ENCODE measurements at places on chromosomes 3 and 15. TPM values are rescaled to one million over a fixed set of nuclear protein-coding genes. Genes with fewer than 3 reads are reported as not detected.

DNA sequence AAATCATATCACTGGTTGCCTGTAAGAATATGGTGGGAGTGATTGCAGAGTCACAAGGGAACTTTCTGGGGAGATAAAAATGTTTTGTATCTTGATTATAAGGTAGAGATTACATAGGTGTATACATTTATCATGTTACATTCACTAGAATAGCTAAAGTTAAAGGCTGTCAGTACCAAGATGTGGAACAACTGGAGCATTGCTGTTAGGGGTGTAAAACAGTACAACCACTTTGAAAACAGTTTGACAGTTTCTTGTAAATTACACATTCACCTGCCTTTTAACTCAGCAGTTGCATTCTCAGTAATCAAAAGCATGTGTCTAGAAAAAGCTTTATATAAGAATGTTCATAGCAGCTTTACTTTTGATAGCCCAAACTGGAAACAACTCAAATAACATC is 27.6 kb downstream of the RASA2 start:
- DNase-seq, result no peak

GRCh38 chr3:162586591-162586990 is 1090.0 kb downstream of the OTOL1 start:
- DNase-seq, result peak; percentile 3

CHST13 gene
- total RNA-seq, result not detected

DNA sequence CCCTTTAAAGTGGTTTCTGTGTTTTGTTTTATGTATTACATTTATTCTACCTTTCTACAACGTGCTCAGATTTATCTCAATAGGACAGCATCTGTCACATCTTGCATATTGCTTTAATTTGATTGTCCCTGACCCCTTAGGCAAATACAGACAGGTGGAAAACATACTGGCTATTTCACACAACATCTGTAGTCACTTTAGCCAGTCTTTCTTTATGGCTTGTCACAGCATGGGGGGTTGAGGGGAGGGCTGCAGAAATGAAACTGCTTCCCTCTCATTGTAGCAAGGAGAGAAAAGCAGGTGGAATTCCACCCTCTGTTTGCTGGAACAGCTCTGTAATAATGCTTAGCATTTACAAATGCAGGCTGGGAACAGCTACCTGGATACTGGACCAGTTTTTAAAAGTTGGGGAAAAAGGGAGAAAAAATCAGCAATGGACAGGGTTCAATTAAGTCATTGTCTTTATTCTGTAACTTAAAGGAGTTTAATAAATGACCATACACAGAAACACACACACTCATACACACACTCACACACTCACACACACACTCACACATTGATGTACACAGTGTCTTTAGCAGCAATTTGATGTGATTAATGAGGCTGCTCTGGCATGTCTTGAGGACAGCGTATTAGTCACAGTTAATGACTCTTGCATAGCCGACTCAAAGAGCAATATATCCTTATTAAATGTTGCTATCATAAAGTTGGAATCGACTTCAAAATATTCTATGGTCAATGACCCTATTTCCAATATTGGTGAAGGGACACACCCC is 283.7 kb upstream of the GBE1 start:
- no peak for DNase-seq

GRCh38 chr3:25033407-25034029 is 394.5 kb upstream of the RARB start:
- DNase-seq, result peak; percentile 39

- no peak for DNase-seq
Measured at GRCh38 chr15:56640127-56640526, 93.2 kb downstream of the ZNF280D start.

C3orf22 gene
- total RNA-seq, result not detected

DNA sequence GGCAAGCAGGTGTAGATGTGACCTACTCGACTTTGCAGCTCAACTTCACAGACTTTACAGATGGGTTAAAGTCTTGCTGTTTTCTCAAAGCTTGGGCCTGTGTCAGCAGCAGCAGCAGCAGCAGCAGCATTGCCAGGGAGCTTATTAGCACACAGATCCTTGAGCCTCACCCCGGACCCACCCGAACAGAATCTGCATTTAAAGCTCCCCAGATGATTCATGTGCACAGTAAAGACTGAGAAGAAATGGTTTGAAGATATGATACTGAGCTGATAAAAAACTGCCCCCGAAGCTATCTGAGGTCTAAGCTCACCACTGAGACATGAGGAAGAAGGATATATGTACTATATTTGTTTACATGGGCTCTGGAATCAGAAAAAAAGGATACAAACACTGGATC is 231.7 kb downstream of the ARPP21 start:
- DNase-seq, result no peak

DNA sequence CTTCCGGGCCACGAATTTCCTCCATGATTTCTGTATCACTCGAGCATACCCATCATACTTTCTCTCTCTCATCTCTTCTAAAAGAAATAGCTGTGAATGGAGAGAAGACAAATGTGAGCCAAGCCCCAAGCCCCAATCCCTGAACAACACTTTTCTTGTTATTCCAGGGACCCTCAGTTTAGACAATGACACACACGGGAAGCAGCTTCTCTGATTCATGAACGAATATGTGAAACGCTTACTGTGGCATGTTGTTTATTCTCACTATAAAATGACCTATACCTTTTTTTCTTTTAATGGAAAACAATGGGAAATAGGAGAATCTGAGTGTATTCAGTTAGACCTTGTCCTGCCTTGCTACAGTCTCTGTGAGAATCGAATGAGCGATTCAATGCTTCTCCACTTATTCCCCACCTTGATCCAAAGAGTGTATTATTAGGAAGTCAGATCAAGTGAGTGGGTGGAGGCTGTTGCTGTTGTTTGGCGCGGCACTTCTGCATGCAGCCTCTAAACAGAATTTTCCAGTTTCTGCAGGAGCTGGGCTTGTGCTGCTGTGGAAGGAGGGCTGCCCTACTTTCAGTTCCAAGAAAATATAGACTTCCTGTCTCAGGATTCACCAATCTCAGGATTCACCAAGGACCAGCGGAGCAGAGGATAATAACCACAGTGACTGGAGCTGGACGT is 32.4 kb upstream of the LDHAL6B start:
- no peak for DNase-seq

DNA sequence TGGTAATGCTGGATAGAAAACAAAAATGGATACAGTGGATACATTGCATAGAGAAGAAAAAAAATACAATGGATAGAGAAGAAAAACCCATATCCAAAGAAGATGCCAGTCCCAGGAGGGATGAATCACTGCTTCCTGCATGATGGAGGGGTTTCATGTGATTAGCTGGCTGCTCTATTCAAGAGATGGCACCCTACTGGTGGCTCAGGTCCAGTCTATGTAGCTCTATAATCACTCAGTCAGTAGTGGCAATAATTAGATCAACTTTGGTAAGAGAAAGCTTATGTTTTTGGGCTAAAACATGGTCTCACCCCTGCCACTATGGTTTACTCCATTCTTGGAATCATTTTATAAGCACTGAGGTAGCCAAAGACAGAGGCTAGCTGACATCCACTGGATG is 33.7 kb upstream of the NOX5 start:
- no peak for DNase-seq

DNA sequence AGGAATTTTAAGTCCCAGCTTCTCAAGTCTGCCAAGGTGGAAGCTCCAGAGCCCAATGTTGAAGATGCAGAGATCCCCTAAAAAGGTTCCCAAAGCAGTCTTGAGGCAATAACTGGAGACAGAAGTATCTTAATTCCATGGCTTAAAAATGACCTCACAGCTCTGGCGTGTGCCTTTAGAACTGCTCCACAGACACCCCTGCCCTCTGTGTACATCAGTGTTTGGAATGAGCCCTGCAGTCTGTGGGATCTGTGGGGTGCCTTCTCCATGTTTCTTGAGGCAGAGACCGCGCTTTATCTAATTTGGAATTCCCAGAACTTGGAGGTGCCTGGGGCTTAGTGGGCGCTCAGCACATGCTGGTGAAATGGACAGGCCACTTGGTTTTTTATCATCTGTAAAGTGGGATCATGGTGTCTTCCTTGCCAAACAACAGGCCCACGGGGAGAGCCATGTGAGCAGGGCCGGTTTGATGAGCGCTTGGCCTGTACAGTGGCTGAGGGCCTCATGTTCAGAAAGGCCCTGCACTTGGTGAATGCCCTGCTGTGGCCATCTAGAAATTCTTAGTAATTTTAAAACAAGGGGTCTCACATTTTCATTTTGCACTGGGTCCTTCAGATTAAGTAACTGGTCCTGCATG is 7.1 kb downstream of the ITGA11 start:
- no peak for DNase-seq

DNA sequence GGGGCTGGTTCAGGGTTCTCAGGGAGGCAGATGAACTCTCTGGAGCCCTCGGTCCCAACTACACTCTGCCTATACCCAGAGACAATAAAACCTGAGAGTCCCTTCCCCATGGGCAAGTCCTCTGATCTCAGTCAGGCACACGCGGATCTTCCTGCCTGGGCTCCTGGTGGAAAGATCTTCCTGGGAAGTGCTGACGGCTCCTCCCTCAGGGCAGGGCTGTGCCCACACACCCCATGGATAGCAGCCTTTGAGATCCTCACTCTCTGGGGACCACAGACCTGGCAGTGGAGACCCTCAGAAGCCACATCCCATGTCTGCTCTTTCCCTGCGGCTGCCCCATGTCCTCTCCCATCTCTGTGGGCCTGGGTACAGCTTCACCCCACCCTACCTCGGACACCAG is 10.4 kb downstream of the SH2D7 start:
- DNase-seq, result no peak

DNA sequence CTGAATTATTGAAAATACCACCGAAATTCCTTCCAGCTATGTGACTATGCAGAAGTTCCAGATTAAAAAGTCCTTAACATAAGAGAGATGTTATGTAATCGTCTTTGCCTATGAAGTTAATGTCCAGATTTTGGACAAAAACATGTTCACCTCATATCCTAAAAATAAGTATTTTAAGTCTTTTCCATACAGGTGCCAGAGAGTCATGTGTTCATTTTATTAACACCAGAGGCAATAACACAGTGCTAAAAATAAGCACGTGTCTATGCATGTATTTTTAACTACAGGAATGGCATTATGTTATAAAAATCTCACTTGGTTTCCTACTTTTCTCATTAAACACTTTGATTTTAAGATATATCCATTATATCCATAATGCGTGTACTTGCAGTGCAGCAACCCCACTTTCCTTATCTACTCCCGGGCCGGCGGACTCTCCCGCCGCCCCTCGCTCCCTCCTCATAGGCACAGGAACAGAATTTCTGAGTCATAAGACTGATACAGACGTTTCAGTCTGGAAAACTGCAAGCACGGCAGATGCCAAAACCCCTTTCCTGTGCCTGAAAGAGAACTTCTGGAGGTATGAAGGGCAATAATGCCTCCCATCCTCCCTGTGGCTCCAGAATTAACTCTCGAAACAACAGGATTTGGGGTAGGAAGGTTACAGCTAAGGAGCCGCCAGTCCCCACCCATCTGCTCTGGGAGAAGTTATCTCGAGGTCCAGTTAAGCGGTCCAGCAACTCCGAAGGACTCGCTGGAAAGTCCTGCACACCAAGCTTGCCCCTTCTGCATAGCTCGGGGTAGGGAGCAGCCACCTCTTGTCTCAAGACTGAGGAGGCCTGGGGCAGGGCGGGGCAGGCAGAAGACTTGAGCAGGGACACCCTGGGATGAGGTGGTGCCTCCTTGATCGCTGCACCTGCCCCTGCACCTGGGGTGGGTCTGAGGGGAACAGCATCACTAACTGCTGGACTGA is 22.3 kb upstream of the PSTPIP1 start:
- DNase-seq, result peak; percentile 43

DNA sequence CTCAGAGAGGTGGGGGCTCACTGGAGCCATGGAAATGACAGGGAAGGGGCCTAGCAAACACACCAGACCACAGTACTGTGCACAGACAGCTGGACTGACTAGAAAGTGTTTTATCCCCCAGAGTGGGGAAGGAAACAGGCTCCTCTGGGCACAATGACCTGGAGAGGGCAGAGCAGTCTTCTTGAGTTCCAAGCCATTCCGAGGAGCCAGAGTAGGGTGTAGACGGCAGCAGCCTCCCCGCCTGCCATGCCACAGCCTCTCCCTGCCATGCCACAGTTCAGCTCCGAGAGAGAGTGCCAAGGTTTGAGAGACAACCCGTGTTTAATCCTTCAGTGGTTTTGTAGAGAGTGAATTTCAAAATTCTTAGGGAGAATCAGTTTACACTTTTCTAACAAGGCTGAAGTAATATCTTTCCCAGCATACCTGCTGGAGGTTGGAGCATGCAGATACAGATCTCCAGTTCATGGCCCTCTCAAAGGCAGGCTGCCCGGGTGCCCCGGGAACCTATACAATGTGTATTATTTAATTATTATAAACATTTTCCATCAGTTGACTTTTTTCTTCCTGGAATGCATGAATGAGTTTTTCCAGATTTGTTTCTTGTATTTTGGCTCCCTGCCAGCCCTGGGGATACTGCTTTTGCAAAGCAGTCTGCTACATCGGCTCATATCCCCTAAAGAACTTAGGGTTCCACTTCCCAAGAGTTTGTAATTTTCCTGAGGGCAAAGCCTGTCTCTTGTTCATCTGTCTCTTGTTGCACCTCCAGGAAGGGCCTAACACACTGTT is 3.2 kb downstream of the PODXL2 start:
- DNase-seq, result no peak

DNA sequence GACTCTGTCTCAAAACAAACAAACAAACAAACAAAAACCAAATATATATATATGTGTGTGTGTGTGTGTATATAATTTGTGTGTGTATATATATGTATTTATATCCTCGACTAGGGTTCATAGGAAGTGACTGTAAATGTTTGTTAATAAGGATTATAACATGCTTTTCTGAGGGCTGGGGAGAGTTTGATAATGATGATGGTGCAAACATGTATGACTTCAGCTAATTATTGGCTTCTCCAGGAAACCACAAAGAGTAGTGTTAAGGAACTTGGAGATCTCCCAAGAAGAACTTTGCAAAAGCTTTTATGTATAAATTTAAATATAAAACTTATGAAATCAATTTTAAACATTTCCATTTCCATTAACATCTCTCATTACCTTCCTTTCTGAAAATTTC is 3.9 kb upstream of the OPA1 start:
- DNase-seq, result no peak

DNA sequence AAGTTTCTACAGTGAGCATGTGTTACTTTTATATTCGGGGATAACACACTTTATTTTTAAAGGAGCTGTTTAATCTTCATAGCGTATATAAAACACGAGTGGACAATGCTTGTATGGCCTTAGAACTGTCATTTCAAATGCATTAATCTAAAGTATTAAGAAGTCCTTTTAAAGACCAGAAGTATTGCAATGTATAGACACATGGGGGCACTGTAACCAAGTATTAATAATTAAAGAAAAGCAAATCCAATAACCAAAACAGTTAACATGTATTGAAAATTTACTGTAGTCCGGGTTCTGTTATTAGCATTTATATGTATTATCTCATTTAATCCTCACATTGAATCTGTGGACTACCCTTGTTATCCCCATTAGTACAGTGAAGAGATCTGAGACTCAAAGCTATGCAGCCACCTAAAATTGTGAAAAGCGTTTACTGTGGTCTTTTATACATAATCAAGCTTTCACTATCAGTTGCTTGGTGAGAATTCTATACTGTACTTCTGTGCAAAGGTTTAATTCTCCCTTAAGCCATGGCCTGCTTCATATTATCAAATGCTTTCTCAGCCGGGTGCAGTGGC is 10.1 kb downstream of the ARL14 start:
- DNase-seq, result no peak
